Suppressor macrophage (primary cell): ENCODE measurements at places on chromosomes 2 and 18.

GRCh38 chr2:190443055-190443454, 34.9 kb downstream of the MFSD6 start:
- no peak for DNase-seq

- no peak for DNase-seq
Observed at GRCh38 chr2:212794471-212794870, 255.9 kb upstream of the ERBB4 start.

DNA sequence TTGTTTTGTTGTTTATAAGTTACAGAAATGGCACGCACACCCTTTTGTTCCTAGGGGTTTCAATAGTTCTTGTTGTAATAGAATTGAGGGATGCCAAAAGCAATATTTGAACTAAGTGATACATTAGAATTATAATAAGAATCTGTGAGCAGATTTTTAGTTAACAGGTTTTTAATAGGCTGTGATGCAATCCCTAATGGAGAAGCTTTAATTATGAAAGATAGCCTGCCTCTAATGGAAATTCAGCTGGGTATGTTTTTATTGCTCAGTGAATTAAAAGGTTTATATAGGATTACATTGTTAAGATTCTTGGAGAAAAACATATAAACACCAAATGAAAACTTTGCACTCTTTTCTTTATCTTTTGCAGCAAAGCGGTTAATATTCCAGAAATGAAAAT, 131.1 kb downstream of the PPP1R1C start:
- DNase-seq, result no peak

GRCh38 chr18:36471393-36471792, 173.9 kb downstream of the FHOD3 start:
- no peak for DNase-seq

- no peak for DNase-seq
Observed at GRCh38 chr2:186276909-186277308, 209.2 kb upstream of the ZC3H15 start.

GRCh38 chr2:38344813-38345212, 32.3 kb downstream of the ATL2 start:
- no peak for DNase-seq

GRCh38 chr2:177543007-177543760, 150.6 kb downstream of the AGPS start:
- no peak for DNase-seq

DNA sequence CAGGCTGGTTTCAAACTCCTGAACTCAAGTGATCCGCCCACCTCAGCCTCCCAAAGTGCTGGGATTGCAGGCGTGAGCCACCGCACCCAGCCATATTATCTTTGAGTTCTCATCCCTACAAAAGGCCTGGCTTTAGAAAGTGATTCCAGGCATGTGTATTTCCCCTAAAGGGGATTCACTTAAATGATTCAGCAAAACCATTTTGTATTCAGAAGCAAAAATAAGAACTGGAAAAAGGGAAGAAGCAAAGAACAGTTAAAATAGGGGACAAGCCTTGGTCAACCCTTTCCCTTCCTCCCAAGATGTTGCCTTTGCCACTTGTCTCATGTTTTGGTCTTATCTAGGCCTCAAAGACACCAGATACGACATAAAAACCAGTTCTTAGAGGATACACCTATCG, 10.5 kb downstream of the TM4SF20 start:
- DNase-seq, result peak; percentile 11

DNA sequence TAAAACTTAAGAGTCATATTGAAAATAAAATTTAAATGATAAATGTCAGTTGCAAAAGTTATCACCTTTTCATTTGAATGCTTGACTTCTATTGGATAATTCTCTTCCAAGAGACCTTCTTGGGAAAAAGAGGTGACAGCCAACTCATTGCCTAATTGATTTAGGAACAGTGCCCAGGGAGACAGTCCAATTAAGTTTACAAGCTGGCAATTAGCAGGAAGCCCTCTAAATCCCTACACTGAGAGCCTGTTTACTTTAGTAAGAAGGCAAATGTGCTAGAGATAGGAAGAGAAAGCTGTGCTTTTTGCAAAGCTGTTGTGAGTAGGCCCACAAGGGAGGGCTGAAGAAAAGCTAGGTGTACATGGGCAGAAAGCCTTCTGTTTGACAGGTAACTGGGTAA, 189.1 kb downstream of the WDPCP start:
- no peak for DNase-seq

DNA sequence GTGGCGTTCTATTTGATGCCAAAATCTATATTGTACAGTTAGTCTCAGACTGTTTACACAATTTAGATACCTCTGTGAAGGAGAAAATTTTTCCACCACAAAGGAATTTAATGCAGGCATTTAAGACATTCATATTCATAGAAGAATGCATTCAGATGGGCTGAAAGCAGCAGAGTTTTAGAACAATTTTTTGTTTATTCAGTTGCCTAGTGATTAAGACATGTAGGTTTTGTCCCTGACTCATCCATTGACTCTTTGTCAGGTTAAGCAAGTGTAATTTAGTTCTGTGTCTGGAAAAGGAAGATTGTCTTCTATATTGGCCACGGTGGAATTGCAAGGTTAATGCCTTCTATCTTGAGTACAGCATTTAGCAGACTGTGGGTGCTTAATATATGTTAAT, 515.0 kb downstream of the PARD3B start:
- DNase-seq, result no peak

DNA sequence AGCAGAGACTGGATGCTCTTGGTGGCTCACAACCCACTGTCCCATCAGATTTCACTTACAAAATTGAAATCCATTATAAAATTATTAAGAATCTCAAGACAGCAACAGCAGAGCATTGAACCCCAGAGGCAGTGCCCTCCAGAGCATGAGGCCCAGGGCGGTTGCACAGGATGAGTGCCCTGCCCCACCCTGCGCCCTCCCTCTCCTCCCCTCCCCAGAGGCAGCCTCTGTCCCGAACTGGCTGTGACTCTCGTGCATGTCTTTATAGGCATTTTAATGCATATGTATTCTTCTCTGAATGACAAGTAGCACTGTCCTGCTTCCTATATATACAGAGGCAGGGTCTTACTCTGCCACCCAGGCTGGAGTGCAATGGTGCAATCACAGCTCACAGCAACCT, 10.4 kb downstream of the MFSD2B start:
- no peak for DNase-seq

DNA sequence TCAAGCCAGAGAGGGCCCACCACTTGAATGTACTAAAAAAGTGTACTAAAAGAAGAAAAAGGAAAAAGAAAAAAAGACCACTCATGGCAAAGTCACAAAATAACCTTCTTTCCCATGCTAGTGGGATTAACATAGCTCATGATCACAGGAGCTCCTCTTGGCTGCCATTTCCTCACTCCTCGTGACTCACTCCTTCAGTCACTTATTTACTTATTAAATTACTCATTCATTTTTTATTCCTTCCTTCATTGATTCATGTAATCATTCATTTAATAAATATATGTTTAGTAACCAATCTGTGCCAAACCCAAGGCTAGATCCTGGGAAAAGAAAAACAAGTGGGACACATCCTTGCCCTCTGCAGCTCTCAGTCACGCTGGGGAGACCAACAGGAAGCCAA, 300.5 kb downstream of the INSIG2 start:
- DNase-seq, result no peak

DNA sequence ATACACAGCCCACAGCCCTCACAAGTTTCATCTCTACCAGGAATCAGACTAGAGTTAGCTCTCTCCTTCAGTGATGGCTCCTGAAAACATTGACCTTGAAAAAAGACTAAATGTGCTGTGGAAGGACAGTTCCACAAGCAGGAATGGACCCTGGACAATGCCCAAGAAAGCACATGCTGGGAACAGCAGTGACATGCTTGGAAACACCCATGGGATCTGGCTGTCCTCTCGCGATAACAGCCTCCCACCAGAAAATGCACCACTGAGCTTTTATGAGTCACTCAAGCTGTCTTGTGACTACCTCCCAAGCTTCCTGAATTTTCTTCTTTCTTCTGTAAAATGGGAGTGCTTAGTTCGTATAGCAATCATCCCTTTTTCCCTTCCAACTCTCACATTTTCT, 269.2 kb downstream of the LRATD1 start:
- peak; percentile 5 for DNase-seq

DNA sequence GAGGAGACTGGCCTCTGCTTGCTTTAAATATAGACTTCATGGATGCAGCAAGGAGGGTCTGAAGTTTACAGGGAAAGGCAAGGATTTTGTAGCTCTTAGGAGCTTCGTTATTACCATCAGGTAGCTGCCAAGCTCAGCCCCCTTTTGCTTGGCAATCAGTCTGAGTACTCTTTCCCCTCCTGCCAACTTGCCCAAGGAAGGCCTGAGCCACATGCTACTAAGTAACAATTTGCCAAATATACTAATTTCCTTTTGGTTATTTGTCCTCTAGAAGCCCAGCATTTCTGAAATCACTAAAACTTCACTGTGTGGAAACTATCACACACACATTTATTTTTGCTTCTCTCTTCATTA, 85.5 kb upstream of the ITPRID2 start:
- no peak for DNase-seq

DNA sequence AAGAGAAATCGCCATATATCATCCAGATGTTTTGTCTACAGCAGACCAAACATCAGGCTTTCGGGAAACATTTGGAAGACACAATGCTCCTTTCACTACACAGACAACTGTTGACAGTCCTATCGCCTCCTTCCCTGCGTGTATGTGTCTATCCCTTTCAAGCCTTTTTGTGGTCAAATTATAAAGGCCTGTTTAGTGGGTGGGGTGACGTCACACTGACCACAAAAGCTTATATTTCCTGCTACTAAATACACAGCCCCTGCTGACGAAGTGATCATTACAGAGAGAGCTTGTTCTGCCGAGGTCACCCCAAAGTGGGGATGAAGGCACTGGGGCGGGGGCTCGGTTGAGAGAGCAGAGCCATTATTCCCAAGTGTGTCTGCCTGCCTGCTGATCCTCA, 302.7 kb upstream of the TNP1 start:
- peak; percentile 77 for DNase-seq

DNA sequence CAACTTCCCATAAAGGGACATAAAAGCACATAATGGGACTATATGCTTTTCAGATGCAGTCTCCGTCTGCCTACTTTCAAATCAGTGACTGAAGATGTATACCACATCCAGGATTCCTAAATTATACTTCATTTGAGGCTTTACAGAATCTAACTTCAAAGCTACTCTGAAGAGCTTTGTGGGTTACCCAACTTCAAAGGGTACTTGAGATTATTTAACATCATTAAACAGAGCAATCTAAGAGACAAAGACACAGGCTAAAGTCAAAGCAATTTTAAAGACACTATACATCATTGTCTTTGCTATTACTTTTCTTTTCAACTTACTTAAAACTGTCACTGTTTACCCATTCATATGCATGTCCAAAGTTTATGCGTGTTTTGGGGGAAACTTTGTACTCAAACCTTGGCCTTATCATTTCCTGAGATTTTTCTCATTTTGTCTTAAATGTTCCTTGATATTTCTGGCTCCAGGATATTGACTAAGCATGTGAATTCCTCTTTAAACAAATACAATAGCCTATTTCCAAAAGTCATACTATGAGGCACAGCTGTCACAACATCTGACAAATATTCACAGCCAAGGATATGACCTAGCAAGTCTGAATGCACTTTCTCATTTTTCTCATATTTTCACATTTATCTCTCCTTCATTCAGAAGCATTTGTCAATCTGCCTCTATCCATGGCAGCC, 1985.1 kb upstream of the PIK3C3 start:
- DNase-seq, result no peak

DNA sequence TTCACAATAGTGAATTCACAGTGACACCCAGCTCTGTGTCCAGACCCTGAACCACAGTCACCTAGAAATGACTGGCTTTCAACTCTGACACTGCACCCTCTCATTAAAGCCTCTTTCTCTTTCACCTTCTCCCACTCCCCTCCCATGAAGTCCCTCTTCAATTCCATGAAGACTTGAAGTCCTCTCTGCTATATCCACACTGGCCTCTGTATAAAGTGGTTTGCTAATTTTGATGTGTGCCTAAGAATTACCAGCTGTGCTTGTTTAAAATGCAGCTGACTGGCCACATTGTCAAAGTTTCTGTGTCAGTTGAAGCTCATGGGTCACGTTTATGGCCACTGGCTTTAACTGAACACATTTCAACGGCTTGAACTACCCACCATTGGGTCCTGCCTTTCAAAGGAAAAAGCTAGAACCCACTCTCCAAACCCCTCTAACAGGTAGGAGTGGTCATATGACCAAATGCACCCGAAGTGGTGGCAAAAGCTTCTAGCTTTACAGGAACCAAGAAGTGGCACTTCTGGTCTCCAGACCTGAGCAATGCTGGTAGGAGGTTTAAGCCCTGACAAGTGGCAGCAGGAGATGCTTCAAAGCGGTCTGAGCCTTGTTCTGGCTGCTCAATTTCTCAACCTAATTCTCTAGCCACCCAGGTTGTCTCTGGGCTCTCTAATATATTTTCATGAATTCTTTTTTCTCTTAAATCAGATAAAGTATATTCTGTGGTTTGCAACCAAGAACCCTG, 34.2 kb downstream of the B4GALT6 start:
- no peak for DNase-seq

- peak; percentile 47 for DNase-seq
Observed at GRCh38 chr2:196985511-196986183, 59.1 kb upstream of the PGAP1 start.

DNA sequence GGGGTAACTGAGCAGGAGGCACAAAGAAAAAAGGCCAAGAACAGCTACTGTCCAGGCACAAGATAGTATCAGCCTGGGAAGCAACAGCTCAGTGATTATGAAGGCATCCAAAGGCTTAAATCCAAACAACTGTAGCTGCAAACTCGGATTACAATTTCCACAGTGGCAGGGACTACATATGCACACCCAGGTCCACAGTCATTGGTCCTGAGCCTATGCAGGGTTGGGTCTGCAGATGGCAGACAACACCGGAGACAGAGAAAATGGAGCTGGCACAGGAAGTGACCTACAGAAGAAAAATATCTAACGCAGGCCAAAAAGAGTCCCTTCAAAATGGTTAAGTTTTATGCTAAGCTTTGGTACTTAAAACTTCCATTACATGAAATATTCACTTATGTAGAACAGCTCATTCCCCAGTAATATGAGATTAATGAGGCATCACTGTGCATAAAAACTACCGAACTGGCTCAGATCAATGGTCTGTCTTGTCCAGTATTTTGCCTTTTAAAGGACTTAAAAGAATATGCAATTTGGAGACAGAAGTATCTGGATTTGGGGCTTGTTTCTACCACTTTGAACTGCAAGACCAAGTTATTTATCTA, 132.1 kb downstream of the SUCLG1 start:
- no peak for DNase-seq

DNA sequence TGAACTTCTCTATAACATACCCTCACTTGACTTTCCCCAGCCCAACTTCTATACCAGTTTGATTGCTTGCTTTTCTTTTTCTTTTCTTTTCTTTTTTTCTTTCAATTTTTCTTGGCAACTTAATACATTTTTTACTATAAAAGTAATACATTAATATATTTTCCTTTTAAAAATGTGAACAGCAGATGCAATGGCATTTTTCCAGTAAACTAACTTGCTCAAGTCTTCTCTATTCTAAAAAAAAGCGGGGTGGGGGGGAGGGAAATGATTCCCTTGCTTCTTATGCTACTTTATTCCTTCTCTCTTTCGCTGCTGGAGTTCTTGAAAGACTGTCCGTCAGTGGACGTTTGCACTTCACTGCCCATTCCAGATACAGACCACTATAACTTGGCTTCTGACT, 70.5 kb downstream of the RBMS1 start:
- no peak for DNase-seq

- no peak for DNase-seq
Observed at GRCh38 chr2:42916324-42916723, 123.9 kb upstream of the HAAO start.
